ENCODE measurements at places on chromosomes 3 and 15. TPM values are rescaled to one million over a fixed set of nuclear protein-coding genes. Genes with fewer than 3 reads are reported as not detected.

The CPEB1 gene
- 14.9 TPM for total RNA-seq

The FILIP1L gene
- 11.0 TPM for total RNA-seq

The CYP11A1 gene
- total RNA-seq, result 0.81 TPM

The GOLGA6L4 gene
- total RNA-seq, result 1.3 TPM

The CYP19A1 gene
- 2.6 TPM for total RNA-seq

The STRA6 gene
- 1.1 TPM for total RNA-seq

The PCBP4 gene
- 47.2 TPM for total RNA-seq

The VEPH1 gene
- 17.2 TPM for total RNA-seq

The NDN gene
- total RNA-seq, result 68.5 TPM

The RBP2 gene
- total RNA-seq, result not detected

The GASK1A gene
- 1.3 TPM for total RNA-seq

The IL17RB gene
- 0.49 TPM for total RNA-seq

The RHOV gene
- 0.16 TPM for total RNA-seq

The FAN1 gene
- total RNA-seq, result 20.9 TPM

The TM4SF1 gene
- 1.3 TPM for total RNA-seq

The POLQ gene
- 0.85 TPM for total RNA-seq

The MORC1 gene
- not detected for total RNA-seq

The STX19 gene
- total RNA-seq, result 0.16 TPM

The INAFM2 gene
- total RNA-seq, result 13.4 TPM

The EHHADH gene
- 6.0 TPM for total RNA-seq

The TRH gene
- not detected for total RNA-seq

The VIPR1 gene
- 0.32 TPM for total RNA-seq

The CNTN6 gene
- 1.3 TPM for total RNA-seq

The FANCI gene
- total RNA-seq, result 6.5 TPM

The DLL4 gene
- not detected for total RNA-seq

The TICRR gene
- 0.65 TPM for total RNA-seq

The ASB14 gene
- total RNA-seq, result not detected

The CLDN16 gene
- not detected for total RNA-seq

The NPRL2 gene
- total RNA-seq, result 19.1 TPM

The PRR20G gene
- not detected for total RNA-seq

The PATL2 gene
- total RNA-seq, result 0.61 TPM

The ITGB5 gene
- total RNA-seq, result 435 TPM

The CFAP100 gene
- total RNA-seq, result not detected

The GOLGA8N gene
- total RNA-seq, result 14.1 TPM

The TASOR gene
- 100.0 TPM for total RNA-seq

The MESP2 gene
- total RNA-seq, result 0.32 TPM

The EPHA3 gene
- 0.65 TPM for total RNA-seq

The POPDC2 gene
- 0.61 TPM for total RNA-seq

The PRKCD gene
- total RNA-seq, result 4.5 TPM

The EXD1 gene
- total RNA-seq, result not detected

The FBXW12 gene
- total RNA-seq, result 0.12 TPM

The KLHL6 gene
- under 0.01 TPM for total RNA-seq

The JMJD7 gene
- total RNA-seq, result 3.1 TPM

Data from hair follicle dermal papilla cell (primary cell).